ENCODE measurements at places on chromosomes 2 and 18.
A peak's percentile ranks its signal among the peaks of the same experiment; 100 is the strongest.

GRCh38 chr18:48736321-48737260, 197.8 kb downstream of the CTIF start:
- DNase-seq, result no peak

DNA sequence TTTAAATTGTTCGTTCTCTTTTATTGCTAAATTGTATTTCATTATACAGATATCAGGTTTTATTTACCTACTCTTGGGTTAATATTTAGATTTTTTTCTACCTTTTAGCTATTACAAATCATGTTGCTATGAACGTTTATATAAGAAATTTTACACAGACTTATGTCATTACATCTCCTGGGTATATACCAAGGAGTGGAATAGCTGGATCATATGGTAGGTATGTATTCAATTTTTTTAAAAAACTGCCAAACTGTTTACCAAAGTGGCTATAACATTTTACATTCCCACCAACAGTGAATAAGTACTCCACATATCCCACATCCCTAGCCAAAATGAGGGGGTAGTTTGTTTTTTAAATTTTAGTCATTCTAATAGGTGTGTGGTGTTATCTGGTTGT, 32.3 kb upstream of the BAZ2B start:
- no peak for DNase-seq

GRCh38 chr18:36518839-36519238, 221.3 kb downstream of the FHOD3 start:
- no peak for DNase-seq

- DNase-seq, result no peak
Observed at GRCh38 chr2:178163395-178163794, 30.9 kb upstream of the OSBPL6 start.

GRCh38 chr2:164510895-164511294, 110.4 kb downstream of the GRB14 start:
- DNase-seq, result no peak

DNA sequence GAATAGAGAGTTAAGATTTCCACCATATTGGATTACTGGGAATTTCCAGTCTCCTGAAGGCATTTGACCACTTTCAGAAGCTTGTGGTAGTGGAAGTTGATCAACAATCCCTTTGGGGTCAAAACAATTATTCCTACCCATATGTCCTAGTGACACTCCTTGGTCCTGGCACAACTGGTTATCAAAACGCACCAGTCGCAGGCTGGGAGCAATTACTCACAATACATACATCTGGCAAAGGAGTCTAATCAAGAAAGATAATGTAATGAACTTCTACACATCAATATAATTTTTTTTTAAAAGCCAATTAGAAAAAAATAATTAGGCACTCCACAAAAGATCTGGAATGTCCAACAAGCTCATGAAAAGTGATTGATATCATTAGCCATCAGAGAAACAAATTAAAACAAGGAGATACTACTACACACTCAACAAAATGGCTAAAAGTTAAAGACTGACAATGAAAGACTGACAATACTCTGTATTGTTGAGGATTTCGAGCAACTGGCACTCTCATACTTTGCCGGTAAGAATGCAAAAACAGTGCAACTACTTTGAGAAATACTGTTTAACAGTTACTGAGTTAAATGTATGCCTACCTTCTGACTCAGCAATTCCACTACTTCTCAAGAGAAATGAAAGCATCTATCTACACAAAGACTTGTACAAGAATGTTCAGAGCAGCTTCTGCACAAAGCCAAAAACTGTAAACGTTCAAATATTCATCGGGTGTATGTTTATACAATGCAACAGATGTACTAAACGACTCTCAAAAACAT, 2.0 kb downstream of the INO80C start:
- DNase-seq, result no peak

DNA sequence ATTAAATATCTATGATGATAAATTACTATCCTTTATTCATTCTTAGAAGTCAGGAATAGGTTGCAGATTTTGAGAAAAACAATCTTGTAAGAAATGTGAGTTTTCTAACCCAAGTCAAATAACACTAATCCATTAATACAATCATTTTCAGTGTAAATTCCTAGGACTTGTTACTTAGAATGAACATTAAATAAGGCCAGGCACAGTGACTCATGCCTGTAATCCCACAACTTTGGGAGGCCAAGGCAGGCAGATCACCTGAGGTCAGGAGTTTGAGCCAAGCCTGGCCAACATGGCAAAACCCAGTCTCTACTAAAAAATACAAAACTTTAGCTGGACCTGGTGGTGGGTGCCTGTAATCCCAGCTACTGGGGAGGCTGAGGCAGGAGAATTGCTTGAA, 45.8 kb upstream of the CDKL4 start:
- DNase-seq, result no peak

DNA sequence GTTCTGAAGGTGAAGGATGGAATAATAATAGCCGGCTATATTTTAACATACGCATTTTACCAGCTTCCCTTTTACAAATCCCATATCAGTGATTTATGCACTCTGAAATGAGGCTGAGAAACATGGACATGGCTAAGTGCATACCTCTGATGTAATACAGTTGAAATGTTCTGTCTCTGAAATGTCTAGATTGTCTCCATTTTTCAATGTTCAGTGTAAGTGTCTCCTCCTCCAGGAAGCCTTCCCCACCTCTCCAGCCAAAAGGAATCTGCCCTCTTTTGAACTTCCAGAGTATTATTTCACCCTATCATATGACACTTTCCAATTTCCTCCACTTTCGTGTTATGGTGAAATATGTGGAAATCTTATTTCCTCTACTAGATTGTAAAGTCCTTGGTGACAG, 29.5 kb upstream of the ME2 start:
- no peak for DNase-seq

GRCh38 chr2:184879671-184880070, 281.3 kb downstream of the ZNF804A start:
- DNase-seq, result no peak

- no peak for DNase-seq
Observed at GRCh38 chr2:206457188-206457634, 13.9 kb downstream of the ADAM23 start.

- no peak for DNase-seq
Observed at GRCh38 chr2:104944495-104944894, 90.6 kb downstream of the POU3F3 start.

DNA sequence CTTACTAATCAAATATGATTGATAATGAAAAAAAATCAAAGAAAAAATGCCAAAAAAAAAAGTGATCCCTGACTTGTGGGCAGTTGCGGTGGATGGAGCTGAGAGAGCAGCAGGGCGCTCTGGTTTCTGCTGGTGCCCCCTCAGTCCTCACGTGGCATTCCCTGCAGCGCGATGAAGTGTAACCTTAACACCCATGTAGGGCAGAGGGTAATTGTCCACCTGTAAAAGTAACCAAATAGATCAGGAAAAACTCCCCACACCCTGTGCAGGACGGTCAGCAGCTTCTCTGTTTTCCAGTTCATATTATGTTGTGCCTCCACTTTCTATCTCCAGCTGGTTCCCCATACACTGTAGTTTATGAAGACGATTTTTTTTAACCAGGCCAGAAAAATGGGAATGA, 25.0 kb downstream of the COA5 start:
- no peak for DNase-seq

GRCh38 chr2:210544831-210545230, 11.6 kb upstream of the CPS1 start:
- DNase-seq, result no peak

DNA sequence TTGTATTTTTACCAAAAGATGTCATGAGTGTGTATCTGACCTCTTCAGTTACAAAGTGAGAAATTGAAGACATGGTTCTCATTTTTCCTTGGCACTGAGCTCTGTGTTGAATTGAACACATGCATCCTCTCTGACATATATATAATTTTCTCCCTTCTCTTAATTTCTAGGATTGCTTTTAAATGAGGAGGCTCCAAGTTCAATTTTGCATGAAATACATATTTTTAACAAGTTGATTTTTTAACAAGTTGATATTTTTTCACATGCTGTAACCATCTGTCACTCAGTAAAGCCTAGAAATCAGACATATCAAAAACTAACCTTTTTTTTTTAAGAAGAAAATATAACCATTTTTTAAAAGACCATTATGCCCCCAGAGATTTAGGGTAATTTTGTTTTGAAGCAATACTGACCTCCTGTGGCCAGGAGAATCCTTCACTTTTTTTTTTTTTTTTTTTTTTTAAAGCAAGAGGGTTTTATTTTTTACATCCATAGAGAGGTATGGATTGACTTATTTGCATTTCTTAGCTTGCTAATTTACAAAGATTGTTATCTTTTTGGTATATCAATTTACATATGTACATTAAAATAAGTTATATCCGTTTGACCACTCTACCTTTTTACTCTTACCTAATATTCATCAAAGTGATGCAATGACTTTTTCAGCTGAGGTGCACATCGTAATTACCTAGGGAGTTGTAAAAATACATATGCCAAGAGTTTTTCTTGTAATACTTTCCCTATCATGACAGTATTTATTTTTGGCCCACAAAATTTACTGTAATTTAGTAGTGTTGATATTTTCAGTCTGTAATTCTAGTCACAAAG, 161.8 kb downstream of the SOCS6 start:
- DNase-seq, result no peak

DNA sequence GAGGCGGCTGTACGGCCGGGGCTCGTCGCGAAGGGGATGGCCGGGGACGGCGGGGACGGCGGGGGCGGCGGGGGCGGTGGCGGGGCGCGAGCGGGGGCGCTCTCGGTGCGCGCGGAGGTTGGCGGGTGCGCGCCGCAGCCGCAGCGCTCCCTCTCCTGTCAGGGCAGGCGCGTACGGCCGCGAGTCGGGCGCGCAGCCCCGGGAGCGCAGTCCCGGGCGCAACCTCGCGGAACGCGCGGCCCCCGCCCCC, 296 bp upstream of the GRHL1 start:
- DNase-seq, result no peak

GRCh38 chr2:57432528-57432927, 614.1 kb upstream of the VRK2 start:
- no peak for DNase-seq

DNA sequence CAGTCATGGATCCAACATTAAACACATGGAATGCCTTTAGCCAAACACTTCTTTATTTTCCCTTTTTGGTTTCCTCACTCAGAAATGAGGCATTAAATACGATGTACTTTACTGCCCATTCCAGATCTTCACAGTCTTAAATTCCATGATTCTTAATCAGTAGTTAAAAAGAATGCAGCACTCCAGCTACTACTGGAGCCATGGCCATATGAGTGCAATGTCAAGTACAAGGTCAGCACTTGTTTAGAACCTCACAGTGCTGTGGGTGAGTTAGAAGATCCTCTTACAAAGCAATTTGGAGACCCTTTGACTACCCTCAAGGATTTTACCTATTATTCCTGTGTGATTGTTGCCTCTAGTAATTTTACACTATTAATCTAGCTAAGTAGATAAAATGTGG, 550.3 kb upstream of the LRRTM1 start:
- no peak for DNase-seq

DNA sequence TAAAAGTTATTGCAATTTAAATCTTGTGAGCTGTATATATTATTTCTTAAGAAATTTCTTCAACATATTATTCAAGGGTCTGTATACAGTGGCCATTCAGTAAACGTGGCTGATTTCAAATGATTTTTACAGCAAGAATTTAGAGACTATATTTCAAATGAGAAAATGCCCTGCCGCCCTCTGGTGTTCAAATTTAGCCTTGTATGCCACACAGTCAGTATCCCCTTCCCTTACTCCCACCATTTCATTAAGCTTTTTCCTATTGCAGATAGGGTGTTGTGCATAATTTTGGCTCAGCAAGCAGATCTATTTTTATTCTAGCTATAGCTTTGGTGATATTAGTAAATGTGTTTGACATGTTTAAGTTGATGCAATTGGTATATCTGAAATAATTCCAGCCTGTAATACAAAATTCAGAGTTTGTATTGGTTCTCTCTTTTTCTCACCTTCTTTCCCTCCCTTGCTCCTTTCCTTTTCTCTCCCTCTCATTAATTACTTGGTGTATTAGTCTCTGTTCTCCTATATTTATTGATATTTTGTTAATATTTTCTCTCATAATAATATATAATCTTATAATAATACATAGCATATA, 22.8 kb upstream of the SCN7A start:
- DNase-seq, result peak; percentile 11

- DNase-seq, result no peak
Observed at GRCh38 chr2:221001381-221001801, 570.7 kb downstream of the EPHA4 start.

DNA sequence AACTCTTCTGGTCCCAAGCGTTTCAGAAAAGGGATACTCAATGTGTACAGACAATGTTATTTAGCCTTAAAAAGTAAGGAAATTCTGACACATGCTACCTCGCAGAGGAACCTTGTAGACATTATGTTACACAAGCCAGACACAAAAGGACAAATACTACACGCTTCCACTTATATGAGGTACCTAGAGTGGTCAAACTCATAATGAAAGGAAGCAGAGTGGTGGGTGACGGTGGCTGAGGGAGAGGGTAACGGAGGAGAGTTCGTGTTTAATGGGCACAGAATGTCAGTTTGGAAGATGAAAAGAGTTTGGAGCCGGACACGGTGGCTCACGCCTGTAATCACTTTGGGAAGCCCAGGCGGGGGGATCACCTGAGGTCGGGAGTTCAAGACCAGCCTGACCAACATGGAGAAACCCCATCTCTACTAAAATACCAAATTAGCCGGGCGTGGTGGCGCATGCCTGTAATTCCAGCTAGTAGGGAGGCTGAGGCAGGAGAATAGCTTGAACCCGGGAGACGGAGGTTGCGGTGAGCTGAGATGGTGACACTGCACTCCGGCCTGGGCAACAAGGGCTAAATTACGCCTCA, 1.4 kb downstream of the MCM6 start:
- DNase-seq, result no peak

DNA sequence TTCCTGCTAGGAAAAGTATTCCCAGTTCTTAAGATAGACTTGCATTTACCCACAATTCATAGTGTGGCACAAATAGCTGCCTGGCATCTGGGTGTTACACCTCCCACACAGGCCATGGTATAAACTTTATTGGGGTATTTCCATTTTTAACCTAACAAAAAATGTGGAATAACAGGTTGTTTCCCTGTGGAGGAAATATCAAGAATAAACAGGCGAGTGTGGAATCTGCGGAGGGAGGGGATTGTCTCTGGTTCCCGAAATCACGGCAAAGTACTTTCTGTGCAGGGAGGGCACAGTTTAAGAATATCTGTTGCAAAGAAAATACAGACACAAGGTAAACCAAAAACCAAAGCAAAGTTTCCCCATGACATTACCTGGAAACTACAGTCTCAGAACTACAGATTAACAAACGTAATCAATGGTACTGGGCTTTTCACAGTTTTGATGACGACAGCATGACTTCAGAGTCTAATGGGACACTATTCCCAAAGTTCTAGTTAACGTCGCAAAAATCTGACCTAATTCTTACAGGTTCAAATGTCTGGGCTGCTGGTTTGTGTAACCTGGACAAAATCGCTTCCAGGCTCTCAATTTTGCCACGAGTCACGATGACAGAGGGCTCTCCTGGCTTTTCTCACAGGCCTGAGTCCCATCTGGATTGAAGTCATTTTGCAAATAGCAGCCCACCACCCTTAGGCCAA, 1.4 kb downstream of the STARD7 start:
- DNase-seq, result no peak

GRCh38 chr18:59501920-59502273, 142.8 kb upstream of the LMAN1 start:
- DNase-seq, result no peak

Measured in NCI-H1092 (cell line).